ENCODE measurements at places on chromosomes 4 and X. TPM values are rescaled to one million over a fixed set of nuclear protein-coding genes. Genes with fewer than 3 reads are reported as not detected.

- DNase-seq, result no peak
Measured at GRCh38 chrX:67555578-67556203, 11.9 kb downstream of the AR start.

DNA sequence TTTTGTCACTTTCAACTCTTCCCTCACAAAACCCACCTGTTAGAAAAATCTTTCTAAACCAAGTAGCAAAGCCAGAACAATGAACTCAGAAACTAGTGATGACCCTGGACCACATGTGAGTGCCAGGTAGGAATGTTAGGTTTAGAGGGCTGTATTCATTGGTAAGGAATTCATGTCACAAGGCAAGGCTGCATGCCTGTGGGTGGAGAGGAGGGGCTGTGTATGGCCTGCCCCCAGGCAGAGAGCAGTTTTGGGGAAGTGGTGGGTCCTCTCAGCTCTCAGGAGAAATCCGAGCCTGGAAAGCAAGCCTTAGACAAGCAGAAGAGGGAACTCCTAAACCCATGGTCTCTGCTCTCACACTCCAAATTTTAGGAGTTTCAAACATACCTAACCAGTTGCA, 2.4 kb downstream of the RNF175 start:
- DNase-seq, result no peak

GRCh38 chr4:2051086-2051485, 8.0 kb upstream of the NAT8L start:
- DNase-seq, result no peak

DNA sequence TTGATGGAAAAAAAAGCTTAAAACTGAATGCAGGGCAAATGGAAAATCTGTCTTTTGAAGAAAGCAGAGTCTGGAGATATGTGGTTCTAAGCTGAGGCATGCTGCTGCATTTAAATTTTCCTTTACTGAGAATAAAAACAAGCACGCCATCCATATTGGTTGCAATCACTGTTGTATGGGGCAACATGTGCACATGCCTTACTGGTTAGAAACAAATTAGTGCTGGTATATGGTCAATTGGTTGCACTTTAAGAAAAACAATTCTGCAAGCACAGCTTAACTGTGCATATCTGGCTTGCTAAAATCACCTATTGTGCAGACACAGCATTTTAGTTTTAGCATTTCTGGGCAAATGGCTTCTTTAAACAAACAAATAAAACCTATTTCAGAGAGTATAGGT, 239.1 kb downstream of the NDST4 start:
- no peak for DNase-seq

DNA sequence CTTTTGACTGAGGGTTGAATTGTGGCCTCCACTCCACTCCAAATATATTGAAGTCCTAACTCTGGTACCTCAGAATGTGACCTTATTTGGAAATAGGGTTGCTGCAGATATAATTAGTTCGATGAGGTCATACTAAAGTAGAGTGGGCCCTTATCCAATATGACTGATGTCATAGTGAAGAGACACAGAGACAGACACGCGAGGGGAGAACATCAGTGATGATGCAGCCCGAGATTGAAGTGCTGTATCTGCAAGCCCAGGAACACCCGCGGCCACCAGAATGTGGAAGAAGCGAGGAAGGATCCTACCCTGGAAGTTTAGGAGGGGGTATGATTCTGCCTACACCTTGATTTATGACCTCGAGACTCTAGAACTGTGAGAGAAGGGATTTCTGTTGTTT, 279.0 kb downstream of the ANKRD50 start:
- DNase-seq, result no peak

GRCh38 chrX:103831803-103832544, at the start of gene RAB9B:
Gene RAB9B, minus strand, starts transcription at chrX:103832257. Its CDS starts 6,473 bp downstream, at chrX:103825784.
- peak; percentile 84 for DNase-seq

The RTL3 gene
- total RNA-seq, result not detected

The PAPSS1 gene
- 76.5 TPM for total RNA-seq

The FAAH2 gene
- 5.9 TPM for total RNA-seq

The CDS1 gene
- 28.4 TPM for total RNA-seq

All from dorsolateral prefrontal cortex (tissue), 122 donors.